ENCODE measurements at places on chromosomes 1 and 21.

GRCh38 chr21:41887667-41888066, 8.5 kb upstream of the PRDM15 start:
- no peak for DNase-seq

GRCh38 chr1:218430346-218430745, 85.2 kb downstream of the TGFB2 start:
- no peak for DNase-seq

DNA sequence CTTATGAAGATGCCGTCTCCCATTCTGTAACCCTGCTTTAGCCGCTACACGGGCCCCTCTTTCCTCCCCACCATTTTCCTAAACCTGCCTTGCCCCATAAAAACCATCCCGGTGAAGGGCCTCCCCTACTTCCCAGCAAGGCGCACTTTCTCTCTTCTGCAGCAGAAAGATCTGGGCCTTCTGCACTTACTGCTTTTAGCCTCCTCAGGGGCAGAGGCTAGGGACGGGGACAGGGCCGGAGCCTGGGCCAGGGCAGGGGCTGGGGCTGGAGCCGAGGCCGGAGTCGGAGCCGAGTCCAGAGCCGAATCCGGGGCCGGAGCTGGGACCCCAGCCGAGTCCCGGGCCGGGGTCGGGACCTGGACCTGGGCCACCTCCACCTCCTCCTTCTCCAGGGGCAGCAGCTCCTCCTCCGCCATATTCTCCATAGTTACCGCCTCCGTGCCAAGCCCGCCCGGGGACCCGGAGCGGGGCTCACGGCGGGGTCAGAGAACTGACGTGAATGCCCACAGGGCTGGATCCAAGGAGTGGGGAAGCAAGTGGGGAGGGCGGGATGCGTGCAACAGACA, 382 bp downstream of the TRMT1L start:
- DNase-seq: peak; percentile 41

DNA sequence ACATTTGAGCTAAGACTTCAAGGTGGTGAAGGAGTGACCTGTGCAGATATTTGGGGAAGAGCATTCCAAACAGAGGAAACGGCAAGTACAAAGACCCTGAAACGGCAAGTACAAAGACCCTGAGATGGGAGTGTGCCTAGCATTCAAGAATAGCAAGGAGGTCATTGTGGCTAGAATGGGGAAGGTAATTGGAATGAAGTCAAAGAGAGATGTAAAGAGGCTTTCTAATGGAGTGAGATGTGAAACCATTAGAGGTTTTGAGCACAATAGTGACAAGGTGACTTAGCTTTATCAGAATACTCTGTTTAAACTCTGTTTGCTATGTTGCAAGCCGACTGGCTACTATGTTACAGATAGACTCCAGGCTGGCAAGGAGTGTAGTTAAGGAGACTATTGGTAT, 4.4 kb downstream of the CDC7 start:
- DNase-seq: no peak

DNA sequence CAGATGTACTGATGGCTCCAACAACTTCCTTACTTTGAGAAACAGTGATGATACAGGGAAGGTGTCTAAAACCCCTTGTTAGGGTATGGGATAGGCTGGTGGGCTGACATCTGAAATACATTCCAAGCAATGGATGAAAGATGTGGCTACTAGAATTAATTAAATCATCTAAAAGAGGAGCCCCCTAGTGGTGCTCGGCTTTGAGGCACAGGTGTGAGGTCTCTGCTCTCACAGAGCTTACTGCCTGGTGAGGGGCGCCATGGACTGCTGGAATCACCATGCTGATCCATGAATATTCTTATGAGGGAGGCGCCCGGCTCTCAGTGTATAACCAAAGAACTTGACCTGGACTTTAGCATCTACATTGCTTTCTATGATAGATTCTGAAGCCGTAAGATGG, 48.5 kb downstream of the GNG4 start:
- no peak for DNase-seq

- no peak for DNase-seq
These were observed 5.7 kb downstream of the TMEM50A start for GRCh38 chr1:25343872-25344271.

GRCh38 chr1:18642278-18643095, 11.8 kb downstream of the PAX7 start:
- no peak for DNase-seq

GRCh38 chr1:1293263-1294249, 13.3 kb downstream of the SCNN1D start:
- no peak for DNase-seq

- DNase-seq: peak; percentile 77
These were observed 20.7 kb downstream of the CD34 start for GRCh38 chr1:207890136-207890738.

DNA sequence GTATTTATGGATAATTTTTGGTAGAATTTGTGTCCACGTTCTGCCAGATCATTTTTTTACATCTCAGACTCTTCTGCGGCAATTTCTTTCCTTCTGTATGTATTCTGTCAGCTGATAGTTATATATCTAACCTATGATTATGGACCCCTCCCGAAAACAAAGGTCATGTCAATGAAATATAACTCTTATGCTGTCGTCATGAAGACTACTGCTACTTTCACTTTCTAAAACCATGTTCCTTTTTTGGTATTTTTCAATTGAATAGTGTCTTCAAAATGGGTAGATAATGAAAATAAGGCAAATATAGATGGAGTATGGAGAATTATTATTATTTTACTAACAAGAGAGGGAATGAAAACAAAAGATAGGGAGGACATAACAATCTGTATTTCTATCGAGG, 3.2 kb downstream of the ANGPTL1 start:
- DNase-seq: no peak

DNA sequence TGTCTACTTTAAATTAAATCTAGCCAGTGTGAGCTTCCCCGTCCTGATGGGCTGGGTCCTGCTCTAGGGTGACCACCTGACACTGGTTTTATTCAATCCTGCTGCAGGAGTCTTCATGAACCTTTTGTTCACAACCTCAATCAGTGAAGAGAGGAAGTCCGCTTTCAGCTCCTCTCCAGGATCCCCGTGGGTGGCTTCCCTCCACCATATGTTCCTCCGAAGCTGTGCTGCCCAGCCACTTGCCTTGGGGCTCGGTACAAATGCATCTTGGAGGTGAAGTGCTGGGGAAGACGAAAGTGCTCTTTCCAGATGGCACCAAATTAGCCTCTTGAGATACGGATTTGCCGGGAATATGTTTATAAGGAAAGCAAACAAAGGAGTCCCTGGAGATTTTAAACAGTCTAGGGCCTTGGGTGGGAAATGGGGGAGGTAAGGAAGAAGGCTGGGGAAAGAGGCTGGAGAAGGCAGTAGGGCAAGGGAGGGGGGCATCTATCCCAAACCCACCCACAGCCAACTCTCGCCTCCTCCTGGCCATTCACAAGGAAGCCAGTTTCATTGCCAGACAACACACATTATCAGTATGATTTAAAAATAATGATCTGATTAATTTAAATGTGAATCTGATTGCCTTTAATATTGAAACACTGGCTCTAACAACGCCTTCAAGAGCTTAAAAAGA, 430.8 kb downstream of the DISC1 start:
- DNase-seq: no peak

GRCh38 chr1:89763649-89763986, 57.2 kb upstream of the LRRC8D start:
- no peak for DNase-seq

DNA sequence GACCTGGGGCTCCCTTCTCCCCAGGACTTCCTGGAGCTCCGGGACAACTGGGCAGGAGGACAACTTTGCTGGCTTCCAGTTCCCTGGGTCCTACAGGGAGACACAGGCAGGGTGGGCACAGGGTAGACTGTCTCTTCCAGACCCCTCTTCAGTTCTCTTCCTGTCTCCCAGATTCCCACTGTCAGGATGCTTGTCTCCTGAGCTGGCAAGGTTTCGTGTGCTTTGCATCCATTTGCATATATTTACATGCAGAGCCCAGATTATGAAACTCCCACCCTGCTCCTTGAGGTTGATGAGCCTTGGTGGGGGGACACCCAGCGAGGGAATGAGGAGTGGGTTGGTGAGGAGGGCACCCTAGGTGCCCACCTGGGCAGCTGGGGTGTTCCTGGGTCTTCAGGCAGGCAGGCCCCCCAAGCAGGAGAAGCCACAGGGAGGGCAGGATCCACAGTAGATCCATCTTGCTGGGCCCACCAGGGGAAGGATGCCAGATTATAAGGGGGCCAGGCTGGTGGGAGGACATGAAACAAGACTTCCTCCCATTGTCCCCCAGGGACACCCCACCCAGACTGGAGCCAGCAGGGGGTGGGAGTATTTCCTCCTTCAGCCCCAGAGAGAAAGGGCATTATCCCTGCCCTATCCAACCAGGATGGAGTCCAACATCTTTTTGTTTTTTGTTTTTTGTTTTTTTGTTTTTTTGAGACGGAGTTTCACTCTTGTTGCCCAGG, at the start of gene FCN3:
Gene FCN3 (minus strand): TSS at position 463 of the 725 bp plus-strand sequence. CDS start 6 bp downstream, at position 457.
- no peak for DNase-seq

GRCh38 chr1:184031409-184032107, 6.0 kb downstream of the COLGALT2 start:
- peak; percentile 38 for DNase-seq

DNA sequence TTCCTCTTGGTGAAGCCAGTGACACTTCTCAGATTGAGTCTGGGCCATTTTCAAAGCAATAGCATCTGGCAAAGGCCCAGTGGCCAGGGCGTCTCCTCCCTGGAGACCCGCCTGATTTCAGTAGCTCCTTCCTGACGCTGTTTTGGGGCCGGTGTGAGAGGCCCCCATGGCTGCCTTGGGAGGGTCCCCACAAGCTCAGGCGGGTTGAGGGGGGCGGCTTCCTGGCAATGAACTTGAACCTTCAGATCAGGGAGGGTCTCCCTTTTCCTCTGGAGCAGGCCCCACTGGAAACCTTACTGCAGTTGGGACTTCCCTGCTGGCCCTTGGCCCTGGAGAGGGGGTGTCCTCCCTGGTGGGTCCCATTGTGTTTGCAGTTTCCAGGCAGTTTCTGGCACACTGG, 121.2 kb downstream of the CRYAA start:
- no peak for DNase-seq

DNA sequence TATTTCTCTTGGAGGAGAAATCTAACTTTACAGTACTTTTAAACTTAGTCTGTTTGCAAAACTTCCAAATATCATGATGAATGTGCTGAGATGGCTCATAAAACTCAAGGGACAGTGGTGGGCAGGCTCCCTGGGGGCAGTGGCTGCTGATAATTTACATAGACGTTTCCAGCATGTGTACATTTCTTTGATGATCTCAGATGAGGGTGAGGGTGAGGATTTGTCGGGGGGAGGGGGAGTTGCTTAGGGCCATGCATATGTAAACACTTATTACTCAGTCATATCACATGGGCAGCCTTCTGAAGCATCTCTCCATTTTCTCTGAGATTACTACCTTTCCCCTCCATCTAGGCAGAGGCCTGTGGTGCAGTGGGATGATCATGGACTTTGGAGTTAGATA, 152.9 kb upstream of the HMGB4 start:
- no peak for DNase-seq

GRCh38 chr1:172069534-172069933, 228.2 kb downstream of the DNM3 start:
- no peak for DNase-seq

DNA sequence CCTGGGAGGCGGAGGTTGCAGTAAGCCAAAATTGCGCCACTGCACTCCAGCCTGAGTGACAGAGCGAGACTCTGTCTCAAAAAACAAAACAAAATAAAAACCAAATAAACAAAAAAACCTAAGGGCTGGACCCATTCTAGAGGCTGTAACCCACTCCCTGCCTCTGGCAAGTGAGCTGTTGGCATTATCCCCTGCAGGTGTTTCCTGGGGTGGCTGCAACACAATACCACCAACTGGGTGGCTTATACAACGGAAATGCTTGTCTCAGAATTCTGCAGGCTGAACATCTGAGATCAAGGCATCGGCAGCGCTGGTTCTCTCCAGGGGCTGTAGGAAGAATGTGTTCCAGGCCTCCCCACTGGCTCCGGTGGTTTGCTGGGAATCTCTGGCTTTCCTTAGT, 15.2 kb downstream of the LRRC38 start:
- no peak for DNase-seq

DNA sequence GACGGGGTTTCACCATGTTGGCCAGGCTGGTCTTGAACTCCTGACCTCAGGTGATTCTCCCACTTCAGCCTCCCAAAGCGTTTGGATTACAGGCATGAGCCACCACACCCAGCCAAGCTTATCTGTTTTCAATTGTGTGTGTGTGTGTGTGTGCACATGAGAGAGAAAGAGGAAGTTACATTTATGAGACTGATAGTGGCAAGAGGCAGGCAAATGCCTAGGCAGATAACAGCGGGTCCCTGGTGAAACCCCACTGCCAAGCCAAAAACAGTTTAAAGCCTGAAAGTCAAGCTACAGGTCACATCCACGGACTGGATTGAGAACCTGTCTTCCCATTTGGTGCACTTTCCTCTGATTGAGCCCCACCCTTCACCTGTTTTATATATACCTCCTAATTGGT, 35.1 kb upstream of the IFNGR2 start:
- no peak for DNase-seq

GRCh38 chr1:111406321-111406768, 21.2 kb downstream of the OVGP1 start:
- DNase-seq: no peak

DNA sequence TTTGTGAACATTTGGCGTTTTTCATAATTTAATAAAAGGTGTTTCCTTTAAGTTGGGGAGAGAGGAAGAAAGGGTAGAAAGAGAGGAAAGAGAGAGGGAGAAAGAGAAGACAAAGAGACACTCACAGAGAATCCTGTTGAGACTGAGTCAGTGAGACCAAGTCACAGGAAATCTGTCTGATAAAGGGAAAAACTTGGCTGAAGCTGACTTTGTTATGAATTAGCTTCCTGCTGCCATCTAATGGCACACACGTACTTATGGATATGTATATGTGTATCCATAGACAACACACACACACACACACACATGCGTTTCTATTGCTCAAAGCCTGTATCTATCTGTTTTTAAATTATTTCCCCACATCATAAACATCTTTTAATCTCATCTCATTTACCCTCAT, 42.5 kb upstream of the DISC1 start:
- DNase-seq: peak; percentile 56

DNA sequence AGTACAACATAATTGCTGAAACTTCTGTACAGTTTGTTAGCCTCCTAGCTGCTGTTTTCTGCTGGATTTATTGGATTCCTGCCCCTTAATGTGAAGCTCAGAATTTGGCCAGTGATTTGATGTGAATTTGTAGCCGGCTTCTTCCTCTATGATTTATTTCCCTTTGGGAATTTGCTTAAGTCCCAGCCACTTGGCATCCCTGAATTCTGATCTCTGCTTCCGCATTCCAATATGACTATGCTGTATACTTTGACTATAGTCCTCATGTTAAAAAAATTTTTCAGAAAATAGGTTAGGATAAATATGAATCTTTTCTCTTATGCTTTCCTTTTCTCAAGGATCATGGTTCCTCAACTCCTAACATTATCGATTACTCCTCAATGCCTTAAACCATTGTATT, 12.4 kb upstream of the LRIF1 start:
- no peak for DNase-seq

- DNase-seq: no peak
These were observed 134.2 kb downstream of the LMO4 start for GRCh38 chr1:87462894-87463293.
